Fibroblast of villous mesenchyme (primary cell): ENCODE measurements at places on chromosomes 6 and 20.

GRCh38 chr6:72522735-72523141 lies 99.1 kb upstream of the KCNQ5 start:
- DNase-seq = no peak

GRCh38 chr6:117329926-117330325 lies 64.6 kb downstream of the VGLL2 start:
- no peak for DNase-seq

DNA sequence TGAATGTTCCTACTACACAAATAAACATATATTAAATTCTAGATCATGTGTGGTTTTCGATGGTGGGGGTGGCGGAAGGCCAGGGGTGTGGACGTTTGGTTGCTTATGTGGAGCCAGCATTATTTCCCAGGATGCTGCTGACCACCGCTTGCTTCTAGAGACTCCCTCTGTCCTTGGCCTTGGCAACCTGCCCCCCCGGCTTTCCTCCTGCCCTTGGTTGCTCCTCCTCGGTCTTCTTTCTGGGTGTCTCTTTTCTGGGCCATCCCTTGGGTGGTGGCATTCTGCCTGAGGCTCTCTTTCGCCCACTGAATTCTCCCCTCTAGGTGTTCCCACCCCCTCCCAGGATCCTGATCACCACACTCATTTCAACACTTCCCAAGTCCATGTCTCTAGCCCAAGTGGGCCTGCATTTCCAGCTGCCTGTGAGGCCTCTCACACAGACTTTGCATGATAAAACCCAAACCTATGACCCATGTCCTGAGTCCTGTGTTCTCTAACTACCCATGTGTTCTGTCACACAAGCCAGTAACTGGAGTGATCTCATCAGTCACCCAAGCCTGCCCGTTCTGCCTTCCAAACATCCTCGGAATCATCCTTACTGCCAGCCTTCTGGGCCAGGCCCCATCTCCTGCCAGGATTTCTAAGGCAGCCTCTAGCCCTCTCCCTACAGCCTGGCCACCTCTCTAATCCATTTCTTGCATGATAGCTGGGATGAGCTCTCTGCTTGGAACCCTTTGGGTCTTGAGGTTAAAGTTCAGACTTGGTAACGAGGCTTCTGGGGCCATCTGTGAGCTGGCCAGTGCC lies 71.2 kb downstream of the CDS2 start:
- no peak for DNase-seq

- no peak for DNase-seq
Observed at GRCh38 chr6:146153040-146153758, 124.3 kb downstream of the GRM1 start.

DNA sequence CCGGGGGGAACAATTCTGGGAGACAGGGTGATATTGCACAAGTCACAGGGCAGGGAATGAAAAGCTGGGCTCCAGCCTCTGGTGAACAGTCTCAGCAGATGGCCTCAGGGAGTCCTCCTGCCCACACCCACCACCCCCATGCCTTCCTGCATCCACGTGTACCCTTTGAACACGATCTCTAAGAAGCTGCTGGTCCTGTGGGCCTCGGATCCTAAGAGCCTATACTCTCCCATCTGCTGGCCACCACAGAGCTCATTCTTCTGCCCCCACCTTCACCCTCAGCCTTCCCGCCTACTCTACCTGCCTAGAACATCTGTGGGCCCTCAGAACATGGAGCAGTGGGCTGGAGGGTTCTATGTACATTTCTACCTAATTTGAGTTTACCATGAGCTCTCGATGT lies 60.3 kb downstream of the TRERF1 start:
- DNase-seq = no peak

DNA sequence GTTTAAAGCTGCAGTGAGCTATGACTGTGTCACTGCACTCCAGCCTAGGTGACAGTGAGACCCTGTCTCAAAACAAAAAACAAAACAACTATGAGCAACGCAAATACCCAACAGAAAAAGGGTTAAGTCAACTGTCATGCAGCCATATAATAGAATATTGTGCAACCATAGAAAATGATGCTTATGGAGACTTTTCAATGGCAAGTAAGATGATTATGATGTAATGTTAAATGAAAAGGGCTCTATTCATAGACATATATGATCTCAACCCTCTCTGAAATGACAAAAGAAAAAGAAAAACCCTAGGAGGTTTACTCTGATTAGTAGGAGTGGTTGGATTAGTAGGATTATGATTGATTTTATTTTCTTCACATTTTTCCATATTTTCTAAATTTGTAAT lies 41.3 kb upstream of the TBC1D7 start:
- no peak for DNase-seq

GRCh38 chr6:167547751-167548150 lies 222.9 kb downstream of the TTLL2 start:
- no peak for DNase-seq

DNA sequence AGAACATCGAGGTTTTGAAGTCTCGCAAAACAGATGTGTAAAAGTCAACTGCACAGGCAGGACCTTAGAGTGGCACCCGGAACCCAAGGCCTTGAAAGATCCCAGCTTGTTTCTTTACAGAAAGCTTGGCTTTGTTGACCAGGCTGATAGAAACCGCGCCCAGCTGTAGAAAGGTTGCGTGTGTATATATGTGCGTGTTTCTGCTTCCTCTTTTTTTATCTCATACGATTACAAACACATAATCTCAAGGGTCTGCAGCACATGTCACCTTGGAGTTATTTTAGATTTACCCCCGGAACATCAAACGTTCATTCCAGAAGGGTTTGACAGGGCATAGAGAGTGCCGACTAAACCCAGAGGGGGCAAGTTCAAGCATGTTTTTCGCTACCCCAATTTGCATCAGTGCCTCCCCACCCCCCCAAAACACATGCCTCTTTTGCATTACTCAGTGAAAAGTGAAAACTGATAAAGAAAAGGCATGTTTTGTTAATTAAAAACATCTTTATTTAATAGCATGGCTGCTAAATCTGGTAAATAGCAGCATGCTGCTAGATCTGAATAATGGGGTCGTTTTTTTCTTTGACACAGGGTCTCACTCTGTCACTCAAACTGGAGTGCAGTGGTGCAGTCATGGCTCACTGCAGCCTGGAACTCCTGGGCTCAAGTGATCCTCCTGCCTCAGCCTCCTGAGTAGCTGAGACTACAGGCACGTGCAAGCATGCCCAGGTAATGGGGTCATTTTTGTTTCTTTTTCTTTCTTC lies 33.2 kb upstream of the NCOA3 start:
- DNase-seq = peak; percentile 15

- DNase-seq = no peak
Observed at GRCh38 chr20:46322641-46323040, 14.3 kb upstream of the CDH22 start.

DNA sequence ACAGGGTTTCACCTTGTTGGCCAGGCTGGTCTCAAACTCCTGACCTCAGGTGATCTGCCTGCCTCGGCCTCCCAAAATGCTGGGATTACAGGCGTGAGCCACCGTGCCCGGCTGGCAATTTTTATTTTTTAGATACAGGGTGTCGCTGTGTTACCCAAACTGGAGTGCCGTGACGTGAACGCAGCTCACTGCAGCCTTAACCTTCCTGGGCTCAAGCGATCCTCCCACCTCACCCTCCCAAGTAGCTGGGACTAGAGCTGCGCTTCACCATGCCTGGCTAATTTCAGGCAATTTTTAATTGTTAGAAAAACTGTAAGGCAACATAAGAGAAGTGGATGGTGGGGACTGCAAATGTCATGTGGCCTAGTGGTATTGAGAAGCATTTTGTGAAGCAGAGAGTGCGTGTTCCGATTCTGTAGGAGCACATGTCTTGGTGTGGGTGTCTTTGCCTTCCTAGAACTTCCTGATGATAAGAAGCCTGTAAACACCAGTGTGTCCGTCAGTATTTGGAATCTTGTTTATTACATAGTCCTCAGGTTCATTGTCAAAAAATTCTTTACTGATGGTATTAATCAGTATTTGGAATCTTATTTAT lies 18.0 kb downstream of the JARID2 start:
- no peak for DNase-seq

GRCh38 chr20:17438436-17439039 lies 92.6 kb downstream of the BFSP1 start:
- DNase-seq = no peak

GRCh38 chr20:58235010-58235409 lies 6.6 kb upstream of the ANKRD60 start:
- no peak for DNase-seq

DNA sequence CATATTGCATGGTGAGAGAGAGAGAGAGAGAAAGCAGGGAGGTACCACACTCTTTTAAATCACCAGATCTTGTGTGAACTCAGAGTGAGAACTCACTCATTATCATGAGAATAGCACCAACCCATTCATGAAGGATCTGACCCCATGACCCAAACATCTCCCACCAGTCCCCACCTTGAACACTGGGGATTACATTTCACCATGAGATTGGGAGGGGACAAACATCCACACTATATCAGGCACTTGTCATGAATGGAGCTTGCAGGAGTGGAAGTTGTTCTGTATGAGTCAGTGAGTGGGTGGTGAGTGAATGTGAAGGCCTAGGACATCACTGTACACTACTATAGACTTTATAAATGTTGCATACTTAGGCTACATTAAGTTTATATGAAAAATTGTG lies 47.7 kb upstream of the RNF182 start:
- no peak for DNase-seq

DNA sequence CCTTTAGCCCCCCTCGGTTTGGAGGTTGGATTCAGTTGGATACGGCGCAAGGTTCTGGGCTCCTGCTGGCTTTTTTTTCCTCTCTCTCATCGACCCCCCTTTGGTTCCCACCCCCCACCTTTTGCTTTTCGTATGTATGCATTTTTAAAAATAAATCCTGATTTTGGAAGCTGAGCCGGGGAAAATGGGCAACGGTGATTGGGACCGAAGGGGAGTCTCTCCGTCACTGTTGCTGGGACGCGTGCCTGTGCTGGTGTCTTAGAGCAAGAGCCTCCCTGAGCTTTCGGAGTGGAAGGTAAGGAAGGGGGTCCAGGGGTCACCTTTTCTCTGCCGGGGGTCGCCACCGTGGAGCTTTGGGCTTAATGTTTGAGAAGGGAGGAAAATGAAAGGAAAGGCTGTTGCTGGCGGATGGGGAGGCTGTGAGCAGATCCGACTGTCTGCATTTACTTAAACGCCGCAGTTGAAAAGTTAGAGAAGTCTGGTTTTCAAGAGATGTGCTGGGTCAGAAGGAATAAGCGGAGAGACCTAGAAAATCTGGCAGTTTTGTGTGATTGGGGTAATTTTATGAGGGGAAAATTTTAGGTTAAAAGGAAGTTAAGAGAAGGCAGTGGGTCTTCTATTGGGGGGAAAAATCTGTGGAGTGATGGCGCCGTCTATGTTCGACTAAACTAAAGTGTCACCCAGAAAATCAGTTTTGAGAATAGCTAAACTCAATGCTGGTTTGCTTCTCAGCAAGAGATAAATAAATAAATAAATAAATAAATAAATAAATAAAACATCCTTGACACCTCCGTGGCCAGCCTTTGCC lies 828 bp downstream of the ADGRB3 start:
- DNase-seq = peak; percentile 5

DNA sequence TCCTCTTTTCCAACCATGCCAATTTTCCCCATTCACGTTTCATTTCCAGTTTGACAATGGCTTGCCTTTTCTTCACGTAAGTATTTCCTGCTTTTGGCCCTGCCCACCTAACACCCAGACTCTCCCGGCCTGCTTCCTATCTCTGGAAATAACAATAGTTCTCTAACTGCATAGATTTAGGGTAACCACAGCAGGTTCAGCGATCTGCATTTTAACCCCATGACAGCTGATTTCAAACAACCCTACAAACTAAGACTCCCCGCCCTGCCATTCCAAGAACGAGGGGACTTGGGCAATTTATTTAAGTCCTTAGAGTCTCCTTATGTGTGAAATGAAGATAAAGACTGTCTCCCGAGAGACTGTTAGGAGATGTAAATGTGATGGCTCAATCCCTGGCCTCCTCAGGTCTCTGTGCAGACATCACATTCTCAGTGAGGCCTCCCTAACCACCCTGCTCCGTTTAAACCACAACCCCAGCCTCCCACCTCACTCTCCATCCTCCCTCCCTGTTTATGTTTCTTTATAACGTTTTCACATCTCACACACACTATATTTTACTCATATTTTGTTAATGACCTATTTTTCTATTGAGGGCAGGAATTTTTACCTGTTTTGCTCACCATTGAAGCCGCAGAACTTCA lies 134.8 kb downstream of the GJA10 start:
- DNase-seq = no peak
